ENCODE measurements at places on chromosomes 2 and 18.

GRCh38 chr2:36587101-36587500 is 10.9 kb downstream of the FEZ2 start:
- no peak for DNase-seq

GRCh38 chr2:236575510-236575909 is 5.9 kb downstream of the ACKR3 start:
- no peak for DNase-seq

GRCh38 chr2:218859556-218859987 is at the start of gene WNT6:
WNT6 (plus strand) TSS chr2:218859805; CDS start chr2:218860038, 233 bp downstream.
- DNase-seq, result no peak

DNA sequence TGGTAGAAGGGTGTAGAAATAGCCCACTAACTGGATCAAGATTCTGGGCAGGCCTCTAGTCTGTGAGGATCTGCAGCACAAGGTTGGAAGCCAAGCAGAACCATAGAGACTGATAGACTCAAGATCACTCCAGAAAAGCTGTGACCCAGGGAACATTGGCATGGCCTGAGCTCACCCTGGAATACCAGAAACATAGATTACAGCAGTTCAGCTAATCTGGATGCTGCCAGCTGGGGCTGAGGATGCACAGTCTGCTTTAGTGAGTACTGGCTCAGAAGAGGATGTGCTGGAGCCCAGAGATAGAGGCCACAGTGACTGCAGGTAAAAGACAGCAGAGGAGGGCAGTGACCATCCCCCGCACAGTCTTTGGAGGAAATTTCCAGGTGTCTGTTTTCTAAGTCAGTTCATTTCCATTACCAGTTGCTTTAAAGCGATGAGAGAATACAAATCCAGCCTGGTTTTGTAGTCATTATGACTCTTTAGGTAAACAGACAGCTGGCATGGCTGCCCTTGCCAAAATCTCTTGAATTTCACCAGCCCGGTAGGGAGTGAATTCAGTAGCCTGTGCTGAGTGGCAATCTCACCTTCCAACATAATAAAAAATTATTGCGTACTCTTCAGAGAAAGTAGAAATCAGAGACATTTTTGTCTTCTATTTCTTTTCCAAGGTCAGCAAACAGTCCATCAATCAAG is 119.2 kb downstream of the ANTXR1 start:
- no peak for DNase-seq

GRCh38 chr18:8339210-8339609 is 270.0 kb upstream of the RAB12 start:
- no peak for DNase-seq

DNA sequence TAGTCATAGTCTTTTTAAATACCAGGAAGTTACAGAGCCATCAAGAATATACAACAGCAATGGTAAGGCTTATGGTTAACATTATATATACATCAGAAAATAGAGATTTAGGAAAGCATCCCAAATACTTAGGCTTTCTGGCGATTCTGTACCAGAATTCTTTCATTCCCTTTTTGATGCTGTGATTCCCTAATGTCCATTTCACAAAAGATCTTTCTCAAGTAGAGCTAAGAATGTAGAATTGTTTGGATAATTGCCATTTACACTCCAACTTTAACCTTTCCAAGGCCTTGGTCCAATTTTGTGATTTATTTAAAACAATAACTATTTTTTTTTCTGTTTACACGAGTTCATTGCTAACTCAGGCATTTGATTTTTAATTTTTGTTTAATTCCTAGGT is 422.2 kb downstream of the MTX2 start:
- no peak for DNase-seq

Measured in CD4-positive, alpha-beta T cell treated with Interferon alpha-2 for 1 hour (primary cell).